ENCODE measurements at places on chromosomes 13 and 19. TPM values are rescaled to one million over a fixed set of nuclear protein-coding genes. Genes with fewer than 3 reads are reported as not detected.

GRCh38 chr19:48842789-48843162 is 6.5 kb upstream of the HSD17B14 start:
- peak; percentile 65 for DNase-seq

GRCh38 chr13:35724446-35724845 is 248.0 kb upstream of the MAB21L1 start:
- DNase-seq: no peak

DNA sequence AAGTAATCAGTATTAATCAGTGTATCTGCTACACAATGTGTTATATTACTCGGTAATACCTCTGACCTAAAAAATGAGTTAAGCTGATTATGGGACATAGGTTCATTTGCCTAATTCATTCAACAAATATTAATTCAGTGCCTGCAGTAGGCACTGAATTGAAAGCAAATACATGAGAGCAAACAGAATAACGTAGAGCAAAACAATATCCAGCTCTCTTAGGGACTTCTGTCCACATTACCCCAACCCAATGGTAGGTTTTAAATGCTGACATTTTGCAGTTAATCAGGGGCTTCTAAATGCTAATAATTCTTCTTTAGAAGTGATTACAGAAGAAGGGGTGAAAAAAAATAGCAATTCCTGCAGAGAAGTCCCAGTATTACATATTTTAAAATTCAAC is 4.9 kb downstream of the RCBTB2 start:
- DNase-seq: no peak

DNA sequence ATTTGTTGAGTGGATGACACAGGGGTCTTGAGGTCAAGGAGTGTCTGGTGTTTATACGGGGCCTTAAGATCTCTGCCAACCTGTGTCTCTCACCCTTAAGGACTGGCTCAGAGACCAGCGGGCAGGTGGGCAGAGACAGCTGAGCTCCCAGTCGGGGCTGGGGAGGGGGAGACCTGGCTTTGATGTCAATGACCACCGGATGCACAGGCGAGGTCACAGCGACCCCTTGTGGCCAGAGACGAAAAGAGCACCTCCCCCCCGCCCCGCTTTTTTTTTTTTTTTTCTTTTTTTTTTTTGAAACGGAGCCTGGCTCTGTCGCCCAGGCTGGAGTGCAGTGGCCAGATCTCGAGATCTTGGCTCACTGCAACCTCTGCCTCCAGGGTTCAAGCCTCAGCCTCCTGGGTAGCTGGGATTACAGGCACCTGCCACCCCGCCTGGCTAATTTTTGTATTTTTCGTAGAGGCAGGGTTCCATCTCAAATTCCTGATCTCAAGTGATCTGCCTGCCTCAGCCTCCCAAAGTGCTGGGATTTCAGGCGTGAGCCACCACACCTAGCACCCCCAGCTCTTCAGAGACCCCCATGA is 12.1 kb upstream of the KLK14 start:
- no peak for DNase-seq

DNA sequence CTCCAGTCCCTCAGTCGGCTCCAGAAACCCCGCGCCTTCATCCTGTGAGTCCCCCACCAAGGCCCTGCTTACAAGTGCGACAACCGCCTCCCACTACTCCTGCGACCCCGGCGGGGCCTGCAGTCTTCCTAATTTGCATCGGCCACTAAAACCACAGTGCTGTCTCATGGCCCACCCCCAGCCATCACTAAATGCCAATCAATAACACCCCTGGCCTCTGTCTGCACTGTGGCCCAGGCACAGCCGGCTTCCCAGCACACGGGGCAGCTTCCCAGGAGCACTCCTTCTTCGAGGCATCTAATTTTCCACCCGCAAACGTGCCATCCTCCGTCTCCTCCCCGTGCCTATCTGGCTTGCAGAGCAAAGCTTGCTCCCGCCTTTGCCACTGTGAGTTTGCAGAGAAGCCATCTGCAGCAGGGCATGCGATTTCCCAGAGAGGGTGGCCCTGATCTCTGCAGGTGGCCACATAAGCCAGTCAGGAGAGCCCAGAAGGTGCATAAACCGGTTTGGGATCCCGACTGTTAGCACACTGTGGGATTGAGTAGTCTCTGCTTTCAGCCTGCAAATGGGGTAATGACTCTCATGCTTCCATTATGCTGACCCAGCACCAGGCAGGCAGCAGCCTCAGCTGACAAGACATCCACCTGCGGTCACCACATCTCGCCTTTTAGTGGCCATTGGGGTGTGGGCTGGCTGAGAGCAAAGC is 34.0 kb upstream of the USE1 start:
- DNase-seq: no peak

DNA sequence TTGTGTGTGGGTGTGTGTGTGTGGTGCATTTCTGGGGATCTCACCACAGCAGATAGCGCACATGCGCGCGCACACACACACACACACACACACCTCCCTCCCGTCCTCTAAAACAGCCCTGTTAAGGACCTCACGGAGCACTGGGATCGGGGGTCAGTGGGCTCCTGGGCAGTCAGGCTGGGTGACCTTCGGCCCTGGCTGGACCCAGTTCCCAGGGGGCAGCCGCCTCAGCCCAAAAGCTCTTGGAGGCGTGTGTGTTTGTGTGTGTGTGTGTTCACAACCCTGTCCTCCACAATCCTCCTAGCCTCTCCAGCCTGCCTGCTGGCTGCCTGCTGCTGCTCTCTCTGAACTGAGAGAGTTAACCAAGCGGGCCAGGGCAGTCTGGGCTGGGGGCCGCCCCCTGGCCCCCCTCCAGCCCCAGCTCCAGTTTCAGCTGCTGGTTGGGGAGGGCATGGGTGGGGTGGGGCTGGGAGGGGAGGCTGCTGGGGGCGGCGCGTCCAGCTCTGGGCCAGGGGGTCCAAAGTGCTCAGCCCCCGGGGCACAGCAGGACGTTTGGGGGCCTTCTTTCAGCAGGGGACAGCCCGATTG is at the start of gene FXYD1:
FXYD1 (plus strand) TSS at position 520 of the 588 bp plus-strand sequence. CDS start 1,256 bp downstream, outside the sequence.
- DNase-seq: peak; percentile 87

GRCh38 chr19:2589441-2589840 is 113.1 kb downstream of the GNG7 start:
- no peak for DNase-seq

The RPL21 gene
- 945 TPM for polyA plus RNA-seq

DNA sequence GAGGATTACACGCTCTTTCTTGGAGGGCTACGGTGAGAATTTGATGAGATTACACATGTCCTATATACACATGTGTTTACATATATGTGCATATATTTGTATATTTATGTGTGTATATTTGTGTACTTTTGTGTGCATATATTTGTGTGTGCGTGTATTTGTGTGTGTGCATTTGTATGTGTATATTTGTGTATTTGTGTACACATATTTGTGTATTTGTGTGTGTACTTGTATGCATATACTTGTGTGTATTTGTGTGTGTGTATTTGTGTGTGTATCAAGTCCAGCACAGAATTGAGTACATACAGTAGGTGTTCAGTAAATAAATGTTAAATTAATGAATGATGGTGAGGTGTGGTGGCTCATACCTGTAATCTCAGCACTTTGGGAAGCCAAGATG is 1.8 kb downstream of the TMEM143 start:
- DNase-seq: no peak

DNA sequence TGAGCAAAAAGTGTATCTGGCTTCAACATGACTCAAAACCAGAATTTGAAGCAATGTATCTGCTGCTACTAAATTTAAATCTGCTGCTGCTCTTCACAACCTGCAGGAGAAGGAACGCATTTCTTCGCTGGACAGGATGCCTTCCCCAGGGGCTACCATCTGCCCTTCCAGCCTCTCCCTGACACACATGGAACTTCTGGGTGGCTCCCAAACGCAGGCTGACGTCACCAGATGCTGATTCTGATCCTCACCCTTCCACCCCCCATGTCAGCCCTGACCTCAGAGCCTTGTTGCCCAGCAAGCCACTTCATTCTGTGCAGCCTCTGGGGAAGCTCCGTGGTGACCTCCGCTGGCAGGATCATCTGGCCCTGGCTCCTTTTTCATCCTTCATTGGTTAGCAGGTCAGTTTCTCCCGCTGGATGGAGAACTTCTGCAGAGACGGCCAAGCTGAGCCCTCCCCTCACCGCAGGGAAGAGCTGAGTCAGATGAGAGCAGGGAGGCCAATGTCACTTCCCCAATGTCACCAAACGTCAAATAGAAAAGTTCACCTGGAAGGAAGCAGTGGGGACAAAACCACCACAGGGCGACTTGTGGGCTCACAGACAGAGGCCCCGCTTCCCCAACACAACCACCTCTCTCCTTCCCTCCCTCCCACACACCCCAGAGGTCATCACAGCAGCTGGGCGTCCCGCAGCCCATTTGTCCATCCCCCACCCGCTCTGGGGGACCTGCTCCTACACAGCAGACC is 14.0 kb upstream of the RAB20 start:
- no peak for DNase-seq

- no peak for DNase-seq
Observed at GRCh38 chr13:25046985-25047511, 48.9 kb upstream of the PABPC3 start.

The PLPP2 gene
- 0.26 TPM for polyA plus RNA-seq

The PEAK3 gene
- polyA plus RNA-seq: not detected

- DNase-seq: no peak
Observed at GRCh38 chr19:19372656-19373416, 32.6 kb upstream of the GATAD2A start.

The ARID3A gene
- polyA plus RNA-seq: 17.3 TPM

- peak; percentile 52 for DNase-seq
Observed at GRCh38 chr19:35090506-35091214, 25.0 kb upstream of the FXYD3 start.

GRCh38 chr13:66543780-66544179 is 686.4 kb downstream of the PCDH9 start:
- no peak for DNase-seq

The LILRA2 gene
- 0.74 TPM for polyA plus RNA-seq

GRCh38 chr19:2334426-2334825 is 5.9 kb downstream of the SPPL2B start:
- DNase-seq: no peak

The CASP14 gene
- polyA plus RNA-seq: 0.31 TPM

The SRRM5 gene
- 0.52 TPM for polyA plus RNA-seq

- DNase-seq: no peak
Observed at GRCh38 chr13:95627590-95627989, 16.9 kb downstream of the DZIP1 start.
